ENCODE measurements at places on chromosomes 7 and 10. TPM values are rescaled to one million over a fixed set of nuclear protein-coding genes. Genes with fewer than 3 reads are reported as not detected.

Gene NPC1L1
- total RNA-seq, result 0.07 TPM

Gene RHOBTB1
- total RNA-seq, result 2.5 TPM

Gene FAM3C
- total RNA-seq, result 64.5 TPM

Gene PPA1
- 117 TPM for total RNA-seq

Gene BAIAP2L1
- total RNA-seq, result 25.9 TPM

Gene ZDHHC16
- total RNA-seq, result 43.9 TPM

Gene FBXL13
- 4.4 TPM for total RNA-seq

Gene TMEM229A
- total RNA-seq, result 0.46 TPM

Gene OR2A42
- total RNA-seq, result not detected

- no peak overlapping the region for H3K4me3 ChIP-seq
- H3K4me1 ChIP-seq, result no peaks in the 10 kb centered on the region
- no peaks in the 10 kb centered on the region for H3K36me3 ChIP-seq
- DNase-seq, result no peak
- H3K27me3 ChIP-seq, result no peaks in the 10 kb centered on the region
- no peak overlapping the region for H3K27ac ChIP-seq
Measured at GRCh38 chr7:66250711-66251110, 45.6 kb downstream of the TPST1 start.

DNA sequence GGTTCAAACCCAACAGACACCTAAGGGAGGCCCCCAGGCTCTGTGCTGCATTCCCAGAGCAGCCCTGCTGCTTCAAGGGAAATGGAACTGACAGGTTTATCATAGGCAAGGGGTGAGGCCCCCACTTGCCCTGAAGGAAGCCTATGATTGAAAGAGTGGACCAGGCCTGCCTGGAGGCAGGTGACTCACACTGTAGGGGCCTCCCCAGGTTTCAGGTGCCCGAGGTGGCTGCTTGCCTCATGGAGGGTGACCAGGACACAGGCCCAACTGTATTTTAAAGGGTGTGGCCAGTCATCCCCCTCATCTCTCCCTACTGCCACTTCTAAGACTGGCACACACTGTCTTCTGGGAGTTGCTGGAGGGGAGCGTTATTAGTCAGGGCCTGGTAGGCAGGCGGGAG is 85.4 kb downstream of the ATXN7L1 start:
- no peaks in the 10 kb centered on the region for H3K27me3 ChIP-seq
- no peak overlapping the region for H3K4me3 ChIP-seq
- DNase-seq, result no peak
- no peaks in the 10 kb centered on the region for H3K4me1 ChIP-seq
- peaks cover 6% of the 10 kb centered on the region for H3K36me3 ChIP-seq

- H3K27me3 ChIP-seq, result no peaks in the 10 kb centered on the region
- no peaks in the 10 kb centered on the region for H3K36me3 ChIP-seq
- no peak overlapping the region for H3K27ac ChIP-seq
- no peak overlapping the region for H3K4me3 ChIP-seq
- DNase-seq, result no peak
Measured at GRCh38 chr10:32377458-32378259, 30.7 kb upstream of the EPC1 start.

GRCh38 chr10:117250411-117250810 is 9.5 kb downstream of the SLC18A2 start:
- no peaks in the 10 kb centered on the region for H3K27me3 ChIP-seq
- H3K4me3 ChIP-seq, result no peak overlapping the region
- H3K27ac ChIP-seq, result no peak overlapping the region
- H3K4me1 ChIP-seq, result no peaks in the 10 kb centered on the region
- no peaks in the 10 kb centered on the region for H3K36me3 ChIP-seq
- DNase-seq, result no peak

DNA sequence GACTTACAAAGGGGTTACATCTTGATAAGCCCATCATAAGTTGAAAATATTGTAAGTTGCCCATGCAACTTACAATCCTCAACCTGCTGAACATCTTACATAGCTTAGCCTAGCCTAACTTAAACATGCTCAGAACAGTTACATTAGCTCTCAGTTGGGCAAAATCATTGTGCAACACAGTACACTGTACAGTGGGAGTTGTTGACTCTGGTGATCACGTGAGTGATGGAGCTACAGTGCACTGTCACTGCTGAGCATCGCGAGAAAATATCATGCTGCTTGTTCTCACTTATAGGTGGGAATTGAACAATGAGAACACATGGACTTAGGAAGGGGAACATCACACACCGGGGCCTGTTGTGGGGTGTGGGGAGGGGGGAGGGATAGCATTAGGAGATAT is 214.9 kb upstream of the ZMIZ1 start:
- H3K36me3 ChIP-seq, result no peaks in the 10 kb centered on the region
- H3K4me3 ChIP-seq, result no peak overlapping the region
- no peak overlapping the region for H3K27ac ChIP-seq
- H3K4me1 ChIP-seq, result no peaks in the 10 kb centered on the region
- DNase-seq, result no peak
- H3K27me3 ChIP-seq, result no peaks in the 10 kb centered on the region

GRCh38 chr7:74061840-74062539 is 21.6 kb upstream of the LIMK1 start:
- H3K27ac ChIP-seq, result no peak overlapping the region
- H3K36me3 ChIP-seq, result no peaks in the 10 kb centered on the region
- H3K4me1 ChIP-seq, result no peaks in the 10 kb centered on the region
- no peaks in the 10 kb centered on the region for H3K27me3 ChIP-seq
- H3K4me3 ChIP-seq, result no peak overlapping the region
- peak; percentile 61 for DNase-seq

DNA sequence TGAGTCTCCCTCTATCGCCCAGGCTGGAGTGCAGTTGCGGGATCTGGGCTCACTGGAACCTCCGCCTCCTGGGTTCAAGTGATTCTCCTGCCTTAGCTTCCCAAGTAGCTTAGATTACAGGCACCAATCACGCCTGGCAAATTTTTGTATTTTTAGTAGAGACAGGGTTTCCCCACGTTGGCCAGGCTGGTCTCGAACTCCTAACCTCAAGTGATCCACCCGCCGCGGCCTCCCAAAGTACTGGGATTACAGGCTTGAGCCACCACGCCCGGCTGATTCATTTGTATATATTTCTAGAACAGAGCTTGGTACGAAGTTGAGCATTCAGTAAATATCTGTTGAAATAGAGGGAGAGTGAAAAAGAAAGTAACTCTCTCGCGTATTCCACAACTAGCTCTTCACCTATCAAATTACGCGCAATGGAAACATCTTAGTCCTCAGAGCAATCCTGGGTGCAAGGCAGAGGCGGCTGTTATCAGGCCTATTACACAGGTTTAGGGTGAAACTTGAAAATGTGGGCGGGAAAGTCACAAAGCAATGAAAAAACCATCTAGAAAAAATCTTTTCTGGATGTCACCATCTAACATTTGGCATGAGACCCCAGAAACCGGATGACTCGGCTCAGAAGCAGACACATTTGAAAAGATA is 707 bp upstream of the GHITM start:
- no peaks in the 10 kb centered on the region for H3K27me3 ChIP-seq
- H3K27ac ChIP-seq, result no peak overlapping the region
- H3K4me3 ChIP-seq, result peak overlapping the region; percentile 97
- DNase-seq, result no peak
- H3K4me1 ChIP-seq, result peaks cover 8% of the 10 kb centered on the region

- H3K4me1 ChIP-seq, result peaks cover 6% of the 10 kb centered on the region
- H3K36me3 ChIP-seq, result no peaks in the 10 kb centered on the region
- DNase-seq, result no peak
- no peak overlapping the region for H3K27ac ChIP-seq
- H3K27me3 ChIP-seq, result peaks cover 44% of the 10 kb centered on the region
Measured at GRCh38 chr10:108601851-108602250, 1321.5 kb downstream of the XPNPEP1 start.

GRCh38 chr10:47253651-47254375 is 46.2 kb upstream of the GDF10 start:
- no peaks in the 10 kb centered on the region for H3K4me1 ChIP-seq
- DNase-seq, result no peak
- H3K27me3 ChIP-seq, result no peaks in the 10 kb centered on the region
- H3K27ac ChIP-seq, result no peak overlapping the region
- no peak overlapping the region for H3K4me3 ChIP-seq

- H3K27ac ChIP-seq, result no peak overlapping the region
- no peaks in the 10 kb centered on the region for H3K36me3 ChIP-seq
- DNase-seq, result no peak
- H3K4me3 ChIP-seq, result no peak overlapping the region
- no peaks in the 10 kb centered on the region for H3K4me1 ChIP-seq
Measured at GRCh38 chr7:115889669-115889984, 140.9 kb downstream of the TFEC start.

DNA sequence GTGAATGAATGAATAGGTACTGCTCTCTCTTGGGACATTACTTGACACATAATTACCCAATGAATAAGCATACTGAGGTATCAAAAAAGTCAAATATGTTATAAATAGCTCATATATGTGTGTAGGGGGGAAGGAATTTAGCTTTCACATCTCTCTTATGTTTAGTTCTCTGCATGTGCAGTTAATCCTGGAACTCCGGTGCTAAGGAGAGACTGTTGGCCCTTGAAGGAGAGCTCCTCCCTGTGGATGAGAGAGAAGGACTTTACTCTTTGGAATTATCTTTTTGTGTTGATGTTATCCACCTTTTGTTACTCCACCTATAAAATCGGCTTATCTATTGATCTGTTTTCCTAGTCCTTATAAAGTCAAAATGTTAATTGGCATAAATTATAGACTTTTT is 1.2 kb downstream of the CFTR start:
- no peak for DNase-seq
- no peak overlapping the region for H3K27ac ChIP-seq
- H3K27me3 ChIP-seq, result no peaks in the 10 kb centered on the region
- H3K36me3 ChIP-seq, result no peaks in the 10 kb centered on the region
- H3K4me3 ChIP-seq, result no peak overlapping the region
- H3K4me1 ChIP-seq, result no peaks in the 10 kb centered on the region

- H3K27me3 ChIP-seq, result no peaks in the 10 kb centered on the region
- no peaks in the 10 kb centered on the region for H3K4me1 ChIP-seq
- H3K36me3 ChIP-seq, result no peaks in the 10 kb centered on the region
- no peak for DNase-seq
- no peak overlapping the region for H3K4me3 ChIP-seq
- no peak overlapping the region for H3K27ac ChIP-seq
Measured at GRCh38 chr7:158415316-158415715, 172.3 kb downstream of the PTPRN2 start.

DNA sequence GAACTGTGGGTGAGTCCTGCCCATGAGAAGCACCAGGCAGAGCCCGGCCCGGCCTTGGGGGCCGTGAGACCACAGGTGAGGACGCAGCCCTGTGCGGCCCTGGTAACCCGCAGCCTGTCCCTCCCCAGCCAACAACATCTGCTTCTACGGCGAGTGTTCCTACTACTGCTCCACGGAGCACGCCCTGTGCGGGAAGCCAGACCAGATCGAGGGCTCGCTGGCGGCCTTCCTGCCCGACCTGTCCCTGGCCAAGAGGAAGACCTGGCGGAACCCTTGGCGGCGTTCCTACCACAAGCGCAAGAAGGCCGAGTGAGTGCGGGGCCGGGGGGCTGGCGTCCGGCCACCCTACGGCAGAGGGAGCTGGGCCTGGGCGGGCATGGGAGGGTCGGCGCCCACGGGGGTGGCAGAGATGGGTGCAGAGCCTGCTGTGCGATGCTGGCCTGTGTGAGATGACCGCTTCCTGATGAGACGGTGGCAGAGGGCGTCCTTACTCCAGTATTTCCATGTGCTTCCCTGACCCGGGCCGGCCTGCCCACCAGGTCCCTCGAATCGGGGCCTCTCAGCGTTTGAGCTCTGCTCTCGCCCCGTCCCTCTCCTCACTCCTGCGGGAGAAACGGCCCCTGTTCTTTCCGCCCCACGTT is 34.1 kb upstream of the FOXL3 start:
- peaks cover 83% of the 10 kb centered on the region for H3K36me3 ChIP-seq
- no peak for DNase-seq
- no peak overlapping the region for H3K4me3 ChIP-seq
- H3K27ac ChIP-seq, result no peak overlapping the region

Measured in H9 (cell line).